Psoas muscle (tissue), 8 donors: ENCODE measurements at places on chromosomes 12 and 14. TPM values are rescaled to one million over a fixed set of nuclear protein-coding genes. Genes with fewer than 3 reads are reported as not detected.

GRCh38 chr14:57346741-57347140 lies 43.6 kb upstream of the NAA30 start:
- DNase-seq, result no peak

PLEKHG3 gene
- polyA plus RNA-seq, result 3.1 TPM

DNA sequence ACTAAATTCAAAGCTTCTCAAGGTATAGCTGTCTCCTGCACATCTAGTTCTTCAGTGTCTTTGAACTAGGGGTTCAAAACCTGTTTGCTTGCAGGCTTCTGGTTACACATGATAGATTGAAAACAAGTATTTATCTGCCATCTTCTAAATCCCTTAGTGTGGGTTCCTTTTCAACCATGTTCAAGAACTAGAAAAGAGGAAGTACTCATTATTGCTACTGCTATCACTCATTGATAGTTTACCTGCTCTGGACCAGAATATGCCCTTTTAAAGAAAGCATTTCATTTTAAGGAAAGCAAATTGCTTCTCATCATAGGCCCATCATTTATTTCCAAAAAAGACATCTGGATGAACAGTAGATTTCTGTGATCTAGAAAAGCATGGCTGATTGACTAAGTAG lies 37.1 kb upstream of the VSX2 start:
- no peak for DNase-seq

GRCh38 chr12:131711551-131712205 lies 788 bp downstream of the SFSWAP start:
- no peak for DNase-seq

OTOGL gene
- polyA plus RNA-seq, result 0.07 TPM

GRCh38 chr12:45296046-45296586 lies 80.2 kb downstream of the ANO6 start:
- DNase-seq, result no peak

- no peak for DNase-seq
These were observed 370.2 kb upstream of the SFSWAP start for GRCh38 chr12:131340616-131341210.

ANKRD33 gene
- 0.16 TPM for polyA plus RNA-seq

DNA sequence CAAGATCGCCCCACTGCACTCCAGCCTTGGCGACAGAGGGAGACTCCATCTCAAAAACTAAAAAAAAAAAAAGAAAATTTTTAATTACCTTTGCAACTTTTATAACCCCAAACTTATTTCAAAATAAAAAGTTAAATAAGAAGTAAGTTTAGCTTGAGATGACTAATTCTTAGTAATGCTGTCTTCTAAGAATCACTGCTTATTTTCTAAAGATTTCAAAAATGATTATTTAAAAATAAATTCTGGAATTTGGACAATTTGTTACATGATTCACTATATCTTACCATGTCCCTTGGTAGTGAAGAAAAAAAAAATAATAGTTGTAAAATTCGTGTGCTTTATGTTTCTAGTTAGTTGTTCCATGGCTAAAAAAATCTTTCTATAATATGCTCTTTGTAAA lies 11.6 kb upstream of the HECTD1 start:
- no peak for DNase-seq

ENDOU gene
- not detected for polyA plus RNA-seq
